Renal cortex interstitium (tissue), 15 donors: ENCODE measurements at places on chromosomes 6 and 20.

DNA sequence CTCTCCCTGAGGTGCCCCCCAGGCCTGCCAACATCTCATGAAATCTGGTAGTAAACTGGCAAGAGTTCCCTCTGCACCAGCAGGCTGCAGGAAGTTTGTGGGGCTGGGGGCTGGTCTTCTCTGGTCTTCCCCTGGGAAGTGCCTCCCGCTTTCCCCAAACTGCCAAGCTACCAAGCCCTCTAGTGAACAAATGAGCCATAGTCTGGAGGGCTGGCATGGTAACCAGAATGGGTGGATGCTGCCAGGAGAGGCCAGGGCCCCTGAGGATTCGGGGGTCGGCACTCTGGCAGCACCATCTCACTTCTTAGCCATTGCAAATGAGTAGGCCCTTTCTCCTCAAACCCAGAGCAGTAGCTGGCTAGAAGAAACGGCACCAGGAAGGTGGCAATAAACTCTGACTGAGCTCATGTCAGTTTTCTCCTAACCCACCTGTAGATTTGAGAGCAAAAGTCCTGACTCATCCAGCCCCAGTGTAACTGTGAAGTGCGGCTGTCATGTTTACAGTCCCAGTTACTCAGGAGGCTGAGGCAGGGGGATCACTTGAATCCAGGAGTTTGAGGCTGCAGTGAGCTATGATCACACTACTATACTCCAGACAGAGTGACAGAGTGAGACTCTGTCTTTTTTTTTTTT lies 35.9 kb downstream of the ZC3H12D start:
- DNase-seq = no peak

- DNase-seq = no peak
Observed at GRCh38 chr6:91664327-91664959, 1077.6 kb upstream of the MAP3K7 start.

- DNase-seq = peak; percentile 60
Observed at GRCh38 chr6:33147807-33148666, 44.2 kb downstream of the COL11A2 start.

DNA sequence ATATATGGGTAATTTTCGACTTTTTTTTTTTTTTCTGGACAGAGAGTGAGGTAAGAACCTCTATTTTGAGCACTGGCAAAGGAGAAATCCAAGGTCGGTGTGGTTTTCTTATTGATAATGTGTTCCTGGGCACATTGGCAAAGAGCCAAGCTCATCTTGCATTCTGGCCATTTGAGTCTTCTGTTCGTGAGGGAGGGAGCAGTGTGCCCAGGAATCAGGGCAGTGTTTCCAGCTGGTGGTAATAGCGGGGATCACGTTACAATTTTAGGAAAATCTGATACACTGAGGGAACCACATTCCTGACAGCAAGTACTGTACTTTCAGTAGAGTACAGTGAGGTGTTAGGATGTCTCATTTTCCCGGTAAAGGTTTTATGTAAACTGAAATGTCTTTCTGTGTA lies 442.3 kb upstream of the MAP3K7 start:
- no peak for DNase-seq

DNA sequence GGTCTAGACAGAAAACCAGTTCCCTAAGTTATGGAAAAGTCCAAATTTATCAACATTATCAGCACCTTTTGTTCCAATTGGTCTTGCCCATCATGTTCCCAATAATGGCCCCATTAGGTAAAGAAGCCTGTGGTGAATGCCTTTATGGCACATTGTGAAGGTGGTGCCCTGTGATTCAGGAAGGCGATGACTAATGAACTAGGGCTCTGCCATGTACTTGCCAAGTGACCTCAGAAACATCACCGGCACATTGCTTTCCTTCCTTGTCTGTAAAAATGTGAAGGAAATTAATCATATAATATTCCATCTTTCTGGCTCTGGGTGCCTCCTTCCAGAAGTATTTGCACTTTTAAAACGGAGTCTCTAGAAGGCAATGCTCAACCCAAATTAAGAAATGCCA lies 132.3 kb downstream of the UNC5CL start:
- no peak for DNase-seq

- no peak for DNase-seq
Observed at GRCh38 chr6:135753196-135753595, 98.3 kb upstream of the PDE7B start.

DNA sequence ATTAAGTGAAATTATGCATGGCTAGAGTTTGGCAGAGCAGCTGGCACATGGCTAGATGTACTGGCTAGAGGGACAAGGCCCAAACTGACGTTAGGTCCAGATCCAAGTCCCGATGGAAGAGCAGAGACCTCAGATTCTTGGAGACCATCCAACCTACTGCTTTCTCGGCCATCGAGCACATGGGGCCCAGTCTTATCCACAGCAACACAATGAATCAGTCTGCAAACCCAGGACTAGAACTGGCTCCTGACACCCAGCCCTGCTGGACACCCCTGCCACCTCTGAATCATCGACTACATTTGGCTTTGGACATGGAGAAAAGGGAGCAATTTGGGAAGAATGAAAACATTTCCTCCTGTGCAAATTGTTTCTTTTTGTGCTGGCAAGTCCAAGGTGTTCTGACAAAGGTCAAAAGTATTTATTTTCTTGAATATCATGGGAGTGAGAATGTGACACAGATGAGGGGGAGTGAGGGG lies 23.9 kb upstream of the YWHAB start:
- no peak for DNase-seq

DNA sequence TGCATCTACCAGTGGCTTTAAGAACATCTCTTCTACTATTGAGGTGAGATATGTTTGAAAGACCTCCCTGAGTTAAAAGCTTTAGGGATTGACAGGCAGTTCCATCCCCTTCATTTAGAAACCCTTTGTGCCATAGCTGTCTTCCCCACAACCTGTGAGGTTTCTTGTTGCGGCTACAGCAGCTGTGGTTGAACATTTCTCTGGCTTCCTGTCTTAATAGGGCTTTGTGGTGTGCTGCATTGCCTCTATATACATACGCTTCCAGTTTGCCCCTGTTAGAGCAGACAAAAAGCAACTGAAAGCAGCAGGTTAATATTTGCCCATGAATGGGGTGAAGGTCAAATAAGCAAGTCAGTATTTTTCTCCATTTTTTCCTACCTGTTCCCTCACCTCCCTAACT lies 210.2 kb downstream of the TMEM200A start:
- no peak for DNase-seq

- DNase-seq = no peak
Observed at GRCh38 chr6:15997586-15998388, 131.1 kb upstream of the MYLIP start.

DNA sequence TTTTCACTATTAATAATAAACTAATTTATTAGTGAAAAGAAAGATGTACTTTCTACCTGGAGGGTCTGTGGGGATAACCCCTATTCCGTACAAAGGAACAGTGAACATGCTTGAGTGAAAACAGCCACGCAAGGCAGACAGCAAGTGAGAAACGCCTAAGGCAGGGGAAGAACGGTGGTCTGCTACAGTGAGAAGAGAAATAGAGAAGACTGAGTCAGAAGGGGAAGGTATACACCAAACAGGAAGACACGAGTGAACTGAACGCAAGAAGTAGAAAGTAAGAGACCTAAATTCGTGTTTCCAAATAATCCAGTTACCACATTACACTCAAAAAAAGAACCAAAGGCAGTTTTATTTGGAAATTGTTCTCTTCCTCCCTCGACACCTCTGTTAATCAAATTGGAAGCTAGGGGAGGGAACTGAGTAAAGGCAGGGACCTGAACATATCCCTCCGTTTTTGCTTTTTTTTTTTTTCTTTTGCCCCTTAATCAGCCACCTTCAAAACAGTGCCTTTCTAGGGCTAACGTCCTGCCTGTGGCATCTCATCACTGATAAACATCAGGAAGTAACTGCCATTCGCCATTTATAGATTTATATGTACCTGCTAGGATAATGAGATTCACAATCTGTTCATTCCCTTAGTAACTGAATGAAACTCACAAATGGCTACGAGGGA lies 48.9 kb downstream of the ATXN1 start:
- no peak for DNase-seq

DNA sequence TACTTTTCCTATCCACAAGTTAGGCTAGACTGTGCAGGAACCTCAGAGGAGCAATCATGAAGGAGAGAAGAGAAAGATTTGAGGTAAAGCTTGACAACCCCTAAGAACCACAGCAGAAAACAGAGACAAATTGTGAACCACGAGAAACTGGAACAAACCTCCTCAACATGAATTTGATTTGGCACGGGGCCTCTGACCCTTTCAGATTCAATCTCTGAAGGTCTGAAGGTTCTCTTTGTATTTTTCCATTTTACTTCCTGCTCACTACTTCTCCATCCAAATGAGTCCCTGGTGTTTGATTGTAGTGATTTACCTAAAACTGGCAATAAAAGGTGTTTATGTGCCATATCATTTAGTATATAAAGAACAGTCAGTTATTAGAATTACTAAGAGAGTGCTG lies 126.1 kb upstream of the STXBP5 start:
- no peak for DNase-seq

GRCh38 chr20:47178277-47178676 lies 178.2 kb downstream of the ZMYND8 start:
- no peak for DNase-seq

DNA sequence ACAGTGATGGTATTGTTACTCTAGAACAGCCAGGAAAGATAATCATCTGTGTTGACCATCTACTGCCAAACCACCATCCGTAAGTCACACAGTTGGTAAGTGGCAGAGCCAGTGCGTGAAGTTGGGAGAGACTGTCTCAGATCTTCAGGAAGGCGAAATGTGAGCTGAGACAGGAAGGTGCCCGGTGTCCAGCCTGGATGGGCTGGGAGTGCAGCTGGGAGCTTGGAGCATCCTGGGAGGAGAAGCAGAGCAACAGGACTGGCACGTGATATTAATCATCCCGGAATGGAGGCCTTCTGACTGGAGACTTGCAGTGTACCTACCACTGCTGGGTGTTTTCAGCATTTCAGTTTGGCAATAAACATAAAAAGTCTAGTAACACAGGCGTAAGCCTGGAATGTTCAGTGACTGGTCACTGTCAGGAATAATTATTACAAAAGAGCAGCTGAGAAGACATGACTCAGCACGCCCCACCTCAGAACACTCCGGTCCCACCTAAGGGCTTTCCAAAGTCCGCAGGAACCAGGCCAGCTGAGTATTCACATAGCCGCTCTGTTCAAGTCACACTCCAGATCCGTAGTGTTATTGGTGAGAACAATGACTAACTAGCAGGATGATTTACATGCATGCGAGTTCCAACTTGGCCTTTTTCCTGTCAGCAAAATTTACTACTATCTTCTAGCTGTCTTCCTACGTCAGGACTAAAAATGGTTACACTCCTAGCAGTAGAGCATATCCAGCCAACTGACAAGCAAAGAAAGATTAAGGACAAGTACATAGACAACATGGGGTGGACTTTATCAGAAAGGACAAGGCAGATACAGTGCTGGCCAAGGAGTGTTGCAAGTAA lies 45.1 kb upstream of the PNRC1 start:
- peak; percentile 66 for DNase-seq

GRCh38 chr6:2986722-2987221 lies 12.9 kb upstream of the NQO2 start:
- DNase-seq = no peak

GRCh38 chr6:146890644-146891434 lies 292.1 kb downstream of the ADGB start:
- no peak for DNase-seq

- no peak for DNase-seq
Observed at GRCh38 chr20:37543828-37544227, 16.2 kb upstream of the BLCAP start.

- DNase-seq = no peak
Observed at GRCh38 chr6:46510651-46511050, 19.4 kb upstream of the RCAN2 start.

GRCh38 chr20:25984933-25985332 lies 288.3 kb upstream of the ZNF337 start:
- no peak for DNase-seq

- no peak for DNase-seq
Observed at GRCh38 chr6:157335829-157336228, 12.5 kb upstream of the TMEM242 start.

DNA sequence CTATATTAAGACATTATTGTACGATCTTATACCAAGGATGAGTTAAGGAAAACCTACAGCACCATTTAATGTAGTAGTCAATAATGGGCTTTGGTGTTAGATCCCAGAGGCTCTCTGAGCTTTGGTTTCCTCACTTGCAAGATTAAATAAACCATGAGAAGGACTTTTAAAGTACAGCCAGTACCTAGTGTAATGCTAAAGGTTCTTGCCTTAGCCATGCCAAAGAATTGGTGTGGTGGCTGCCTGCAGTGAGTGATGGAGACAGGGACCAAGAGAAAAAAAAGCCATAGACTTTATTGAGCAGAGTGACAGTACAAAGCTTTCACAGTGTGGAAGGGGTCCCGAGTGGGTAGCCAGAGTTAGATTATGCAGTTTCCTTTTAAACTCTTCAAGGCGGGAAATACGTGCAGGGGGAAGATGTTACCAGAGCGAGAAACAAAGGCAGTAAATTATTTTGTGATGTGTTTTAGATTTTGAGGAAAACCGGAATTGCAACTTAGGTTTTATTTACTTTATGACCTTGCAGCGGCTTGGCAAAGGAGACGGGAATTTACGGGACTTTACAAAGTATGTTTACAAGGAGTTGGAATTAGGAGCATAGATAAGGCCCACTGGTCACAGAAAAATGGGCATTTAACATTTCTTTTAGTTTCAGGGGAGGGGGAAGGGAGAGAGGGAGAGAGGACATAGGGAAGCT lies 100.4 kb downstream of the MYO6 start:
- DNase-seq = no peak

DNA sequence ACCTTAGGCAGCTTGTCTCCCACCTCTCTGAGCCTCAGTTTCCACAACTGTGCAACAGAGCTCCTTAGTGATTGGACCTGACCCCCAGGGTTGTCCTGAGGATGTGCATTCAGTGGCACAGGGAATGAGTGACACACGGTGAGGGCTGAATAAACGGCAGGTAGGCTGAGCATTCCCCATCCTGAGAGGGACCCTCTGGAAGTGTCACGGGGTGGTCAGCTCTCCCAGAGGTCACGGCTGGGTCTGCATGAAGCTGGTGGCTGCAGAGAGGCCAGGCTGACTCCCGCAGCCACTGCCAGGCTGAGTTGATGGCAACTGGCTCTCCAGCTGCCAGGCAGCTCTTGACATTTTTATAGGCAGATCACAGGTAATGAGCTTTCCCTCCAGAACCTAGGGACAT lies 42.5 kb downstream of the CD40 start:
- DNase-seq = no peak

- DNase-seq = no peak
Observed at GRCh38 chr20:6784210-6784631, 16.7 kb downstream of the BMP2 start.

DNA sequence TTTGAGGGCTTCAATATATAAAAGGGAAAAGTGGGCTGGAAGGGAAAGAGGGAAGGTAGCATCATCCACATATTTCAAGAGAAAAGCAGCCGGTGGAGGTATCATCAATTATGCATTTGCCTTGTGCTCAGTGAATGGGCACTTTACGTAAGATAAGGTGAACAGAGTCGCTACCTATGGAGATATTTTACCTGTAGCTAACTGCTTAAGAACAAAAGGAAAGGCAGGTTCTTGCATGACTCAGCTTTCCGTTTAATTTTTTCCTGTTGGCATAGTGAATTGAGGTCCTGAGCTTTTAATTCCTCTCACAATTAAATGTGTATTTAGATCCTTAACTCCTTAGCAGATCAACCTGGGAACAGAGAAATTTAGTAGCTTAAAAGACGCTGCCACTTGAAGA lies 25.5 kb upstream of the PLCB4 start:
- no peak for DNase-seq
